ENCODE measurements at places on chromosomes 11 and 22.

DNA sequence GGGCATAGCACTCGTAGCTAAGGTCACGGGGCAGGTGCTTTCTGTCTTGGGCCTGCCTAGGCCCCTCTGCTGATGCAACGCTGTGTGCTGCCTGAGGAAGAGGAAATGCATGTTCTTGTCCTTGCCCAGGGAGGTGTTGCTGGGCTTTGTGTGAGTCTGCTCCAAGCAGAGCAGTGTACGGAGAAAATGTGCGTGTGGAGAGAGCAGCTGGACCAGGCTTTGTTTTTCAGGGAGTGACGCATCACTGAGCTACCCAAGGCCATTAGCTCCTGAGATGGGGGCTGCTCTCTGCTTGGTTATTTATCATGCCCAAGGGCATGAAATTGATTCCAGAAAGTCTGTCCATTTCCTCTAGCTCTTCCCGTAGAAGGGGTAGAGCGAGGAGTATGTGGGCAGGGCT, 82.9 kb upstream of the THY1 start:
- no peak for DNase-seq

DNA sequence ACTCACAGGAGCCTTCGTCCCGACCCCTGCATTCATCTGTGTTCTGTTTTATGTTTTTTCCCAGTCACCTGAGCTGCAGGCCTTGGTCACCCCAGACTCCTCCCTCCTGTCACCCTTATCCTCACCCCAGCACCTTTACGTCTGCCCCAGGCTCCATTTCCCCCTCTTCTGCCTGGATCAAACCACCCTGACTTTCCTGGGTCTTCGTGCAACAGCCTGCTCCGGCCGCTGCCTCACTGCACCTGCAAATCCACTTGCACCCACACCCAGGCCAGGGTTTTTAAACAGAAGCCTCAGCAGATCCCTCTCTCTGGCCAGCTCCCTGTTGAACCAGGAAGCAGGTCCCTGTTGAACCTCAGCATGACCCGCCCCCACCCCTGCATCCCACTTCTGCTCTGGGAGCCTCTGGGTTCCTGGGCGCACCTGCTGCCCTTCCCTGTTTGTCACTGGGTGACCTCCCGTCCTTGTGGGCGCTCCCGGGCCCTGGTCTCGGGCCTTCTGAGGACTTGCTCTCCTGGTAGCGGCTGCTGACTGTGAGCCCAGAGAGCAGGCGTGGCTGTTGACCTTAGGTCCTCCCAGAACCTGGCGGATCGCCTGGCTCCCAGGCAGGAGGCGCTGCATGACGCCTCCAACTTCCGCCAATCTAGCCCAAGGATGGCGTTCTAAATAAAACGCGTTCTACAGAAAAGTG, 12.8 kb downstream of the MAPK8IP2 start:
- DNase-seq = no peak

DNA sequence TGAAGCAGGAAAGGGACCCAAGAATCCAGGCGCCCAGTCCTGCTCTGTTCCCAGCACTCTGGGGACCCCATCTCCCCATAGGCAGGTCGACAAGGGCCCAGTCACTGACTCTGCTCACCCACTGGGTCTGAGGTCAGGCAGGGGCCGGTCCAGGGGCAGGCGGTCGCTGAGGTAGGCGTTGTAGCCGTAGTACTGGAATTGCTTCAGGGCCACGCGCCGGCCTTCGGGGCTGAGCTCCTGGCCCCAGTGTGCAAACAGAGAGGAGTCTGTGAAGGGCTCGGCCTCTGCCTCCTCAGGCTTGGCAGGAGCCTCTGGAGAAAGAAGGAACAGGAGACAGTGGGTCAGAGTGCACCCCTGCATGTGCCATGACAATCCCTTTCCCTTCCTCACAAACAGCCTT, 95.6 kb upstream of the CSNK2A3 start:
- no peak for DNase-seq

DNA sequence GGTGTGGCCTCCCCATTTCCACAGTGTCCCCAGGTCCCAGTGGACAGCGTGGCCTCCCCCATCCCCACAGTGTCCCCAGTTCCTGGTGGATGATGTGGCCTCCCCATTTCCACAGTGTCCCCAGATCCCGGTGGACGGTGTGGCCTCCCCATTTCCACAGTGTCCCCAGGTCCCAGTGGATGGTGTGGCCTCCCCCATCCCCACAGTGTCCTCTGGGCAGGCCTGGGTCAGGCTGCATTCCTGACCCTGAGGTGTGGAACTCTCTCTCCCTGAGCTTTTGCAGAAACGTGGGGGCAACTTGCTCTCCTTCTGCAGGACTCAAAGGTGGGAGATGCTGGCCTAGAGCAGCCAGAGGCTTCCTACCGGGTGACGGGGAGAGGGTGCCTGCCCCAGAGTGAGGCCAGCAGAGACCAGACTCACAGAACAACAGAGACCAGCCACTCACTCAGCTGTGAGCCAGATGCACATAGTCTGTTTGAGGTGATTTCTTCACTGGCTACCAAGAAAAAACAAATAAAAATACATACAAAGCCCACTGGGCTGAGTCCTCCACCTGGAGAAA, 85.8 kb upstream of the FGF3 start:
- no peak for DNase-seq

GRCh38 chr11:84289381-84289906, 1003.3 kb upstream of the CCDC90B start:
- peak; percentile 68 for DNase-seq

GRCh38 chr11:88249706-88250105, 74.5 kb upstream of the RAB38 start:
- no peak for DNase-seq
